Thyroid gland (tissue), 4 donors: ENCODE measurements at places on chromosomes 1 and 21.

DNA sequence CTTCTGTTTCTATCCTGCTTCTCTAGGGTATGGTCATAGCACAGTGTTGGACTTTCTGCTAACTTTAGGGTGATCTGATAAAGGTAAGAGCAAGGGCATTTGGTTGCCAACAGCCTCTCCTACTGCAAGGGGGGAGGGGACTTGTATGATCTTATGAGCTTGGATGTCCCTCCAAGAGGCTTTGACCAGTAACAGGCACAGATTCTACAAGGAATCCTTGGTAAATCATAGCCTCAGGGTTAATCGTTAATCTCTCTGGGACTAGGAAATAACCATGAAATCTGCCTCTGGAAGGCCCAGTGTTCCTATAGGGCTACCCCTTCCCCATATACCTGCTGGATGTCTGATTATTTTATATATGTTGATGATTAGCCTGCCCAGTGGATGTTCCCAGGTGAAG is 134.8 kb upstream of the TNFSF4 start:
- DNase-seq: no peak

DNA sequence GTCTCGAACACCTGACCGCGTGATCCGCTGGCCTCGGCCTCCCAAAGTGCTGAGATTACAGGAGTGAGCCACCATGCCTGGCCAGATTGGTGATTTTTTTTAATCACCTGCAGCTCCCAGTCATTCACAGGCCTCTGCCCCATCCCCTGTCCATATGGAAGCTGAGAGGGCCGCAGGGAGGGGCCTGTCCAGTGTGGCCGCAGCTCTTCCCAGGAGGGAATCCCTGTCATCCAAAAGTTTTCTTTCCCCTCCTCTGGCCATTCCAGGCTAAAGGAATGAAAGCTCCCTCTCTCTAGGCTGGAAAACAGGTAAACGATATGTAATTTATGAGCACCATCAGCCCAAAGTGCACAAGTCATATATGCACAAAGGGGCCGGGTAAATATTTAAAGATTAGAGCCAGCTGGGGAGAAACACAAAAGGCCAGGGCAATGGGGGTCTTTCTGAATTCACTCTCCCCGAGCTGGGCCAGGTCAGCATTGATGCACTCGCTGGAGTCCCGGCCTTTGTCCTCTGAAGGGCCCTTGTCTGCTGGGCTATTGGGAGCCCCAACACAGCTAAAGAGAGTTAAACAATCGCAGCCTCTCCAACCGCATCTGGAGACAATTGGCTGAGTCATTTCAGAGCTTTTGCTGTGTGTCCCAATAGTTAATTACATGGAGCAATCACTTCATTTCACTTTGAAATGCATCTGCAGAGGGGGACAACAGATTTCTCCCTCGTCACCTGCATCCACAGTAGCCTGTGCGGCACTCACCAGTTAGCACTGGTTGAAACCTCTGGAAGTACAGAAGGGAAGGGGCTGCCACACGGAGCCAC is 3.8 kb upstream of the HES3 start:
- DNase-seq: no peak

DNA sequence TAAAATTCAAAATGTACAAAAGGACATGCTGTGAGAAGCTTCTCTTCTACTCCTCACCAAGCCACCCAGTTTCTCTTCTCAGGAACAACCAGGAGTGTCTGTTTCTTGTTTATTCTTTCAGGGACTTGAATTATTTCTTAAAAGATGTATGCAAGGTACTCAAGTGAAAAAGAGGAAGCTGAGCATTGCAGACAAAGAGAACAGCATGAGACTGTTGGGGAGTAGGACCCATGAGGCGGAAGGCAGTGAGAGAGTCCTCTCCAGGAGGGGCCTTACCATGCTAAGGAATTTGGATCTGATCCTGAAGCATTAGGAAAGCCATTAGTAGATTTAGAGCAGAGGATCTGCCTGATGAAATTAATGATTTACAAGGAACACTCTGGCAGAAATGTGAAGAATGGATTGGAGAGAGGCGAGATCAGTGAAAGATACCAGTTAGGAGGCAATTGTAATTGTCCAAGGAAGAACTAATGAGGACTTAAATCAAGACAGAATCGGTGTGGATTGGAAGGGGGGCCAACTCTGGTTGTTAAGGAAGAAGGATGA is 14.7 kb upstream of the SSX2IP start:
- no peak for DNase-seq

DNA sequence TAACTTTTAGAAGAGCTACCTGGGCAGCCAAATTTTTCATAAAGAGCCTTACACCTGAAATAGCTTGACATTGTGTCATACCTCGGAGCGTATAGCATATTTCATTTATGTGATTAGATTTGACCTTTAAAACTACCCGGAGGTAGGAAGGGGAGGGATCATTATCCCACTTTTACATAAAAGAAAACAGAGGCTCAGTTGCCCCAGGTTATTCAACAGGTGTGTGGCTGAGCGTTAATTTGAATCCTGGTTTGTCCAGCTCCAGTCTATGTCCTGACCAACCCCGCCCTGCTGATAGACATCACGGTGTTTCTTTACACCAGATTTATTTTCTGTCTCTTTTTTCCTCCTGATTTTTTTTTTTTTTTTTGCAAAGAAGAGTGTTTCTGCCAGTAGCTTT is 39.7 kb downstream of the PBX1 start:
- DNase-seq: no peak

- DNase-seq: no peak
These were observed 12.7 kb upstream of the TGFB2 start for GRCh38 chr1:218332416-218332815.

DNA sequence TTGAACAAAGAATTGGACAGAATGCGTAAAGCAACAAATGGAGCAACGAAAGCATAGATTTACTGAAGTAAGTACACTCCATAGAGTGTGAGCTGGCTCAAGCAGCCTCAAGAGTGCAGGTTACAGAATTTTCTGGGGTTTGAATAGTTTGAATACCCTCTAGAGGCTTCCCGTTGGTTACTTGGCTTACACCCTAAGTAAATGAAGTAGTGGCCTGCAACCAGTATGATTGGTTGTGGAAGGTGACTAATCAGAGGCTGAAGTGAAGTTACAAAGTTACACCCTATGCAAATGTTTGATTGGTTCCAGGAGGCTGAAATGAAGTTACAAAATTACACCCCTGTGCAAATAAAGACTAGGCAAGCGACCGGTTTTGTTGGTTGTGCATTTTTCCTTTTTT is 10.9 kb downstream of the TCEANC2 start:
- no peak for DNase-seq

DNA sequence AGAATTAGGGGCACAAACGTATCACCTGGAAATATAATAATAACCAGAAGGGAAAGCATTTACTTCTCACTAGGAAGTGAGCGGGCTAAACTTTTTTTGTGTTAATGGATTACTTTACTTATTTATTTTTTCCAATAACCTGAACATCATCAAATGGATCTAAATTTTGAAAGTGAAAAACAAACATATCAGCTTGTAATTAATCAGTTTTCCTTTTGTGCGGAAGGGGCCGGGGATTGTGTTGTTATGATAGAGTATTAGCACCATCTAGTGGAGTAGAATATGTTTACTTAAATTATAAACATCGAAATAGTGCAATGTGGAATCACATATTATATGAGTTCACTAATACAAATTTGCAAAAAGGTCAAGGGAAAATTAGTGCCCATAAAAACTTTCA is 9.0 kb downstream of the CFH start:
- DNase-seq: peak; percentile 14

- peak; percentile 45 for DNase-seq
These were observed 36.3 kb upstream of the RCC2 start for GRCh38 chr1:17475752-17476151.

GRCh38 chr1:93814795-93815340 is 64.1 kb downstream of the DNTTIP2 start:
- DNase-seq: no peak

- DNase-seq: no peak
These were observed 1441.2 kb downstream of the PLA2G4A start for GRCh38 chr1:188269956-188270355.

DNA sequence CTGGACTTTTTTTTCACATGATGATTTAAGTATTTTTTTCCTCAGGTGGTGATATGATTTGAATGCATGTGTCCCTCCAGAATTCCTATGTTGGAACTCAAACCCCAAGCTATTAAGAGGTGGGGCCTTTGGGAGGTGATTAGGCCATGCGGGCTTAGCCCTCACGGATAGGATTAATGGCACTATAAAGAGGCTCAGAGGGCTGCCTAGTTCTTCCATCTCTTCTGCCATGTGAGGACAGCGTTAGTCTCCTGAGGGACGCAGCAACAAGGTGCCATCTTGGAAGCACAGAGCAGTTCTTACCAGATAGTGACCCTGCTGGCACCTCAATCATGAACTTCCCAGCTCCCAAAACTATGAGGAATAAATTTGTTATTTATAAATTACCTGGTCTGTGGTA is 18.3 kb upstream of the RBBP5 start:
- DNase-seq: no peak

DNA sequence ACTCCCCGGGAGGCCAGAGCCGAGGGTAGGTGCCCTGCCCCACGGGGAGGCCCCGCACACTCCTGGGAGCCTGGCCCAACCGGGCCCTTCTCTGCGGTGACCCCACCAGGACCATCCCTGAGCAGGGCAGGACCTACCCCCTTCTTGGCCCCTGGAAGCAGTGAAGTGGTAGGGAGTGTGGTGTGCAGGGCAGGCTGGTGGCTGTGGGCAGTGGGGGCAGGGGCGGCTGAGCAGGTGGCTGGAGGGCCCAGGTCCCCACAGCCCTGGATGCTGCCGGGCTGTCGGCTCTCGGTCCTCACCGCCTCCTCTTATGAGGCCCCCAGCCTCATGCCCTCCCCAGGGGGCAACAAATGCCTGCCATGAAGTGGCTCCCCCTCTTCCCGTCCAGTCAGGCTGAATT is 19.5 kb downstream of the PLCH2 start:
- DNase-seq: no peak

DNA sequence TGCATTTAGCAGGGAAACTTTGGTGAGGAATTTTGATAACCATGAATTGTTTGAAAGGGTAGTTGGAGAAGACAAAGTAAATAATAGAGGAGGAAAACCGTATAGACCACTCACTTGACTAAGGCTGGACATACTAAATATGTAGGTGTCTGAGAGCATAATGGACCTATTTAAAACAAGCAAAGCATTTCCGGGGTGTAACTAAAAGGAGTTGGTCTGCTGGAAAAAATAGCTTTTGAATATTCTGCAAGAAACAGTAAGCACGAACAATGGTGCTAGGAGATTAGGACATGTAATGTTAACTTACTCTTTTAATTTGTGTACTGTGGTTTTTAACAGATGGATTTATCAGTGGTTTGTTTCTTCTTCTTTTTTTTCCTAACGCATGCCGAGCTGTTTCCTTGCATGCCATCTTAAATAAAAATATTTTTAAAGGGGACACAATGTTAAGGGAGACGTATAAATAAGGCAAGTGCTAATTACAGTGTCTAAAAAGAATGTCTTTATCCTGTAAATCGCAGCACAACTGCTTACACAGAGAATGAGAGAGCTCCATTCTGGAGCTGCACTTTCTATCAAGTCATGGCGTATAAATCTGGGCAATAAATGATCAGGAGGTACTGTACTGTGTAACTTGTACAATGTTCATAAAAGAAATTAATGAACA is 492.1 kb downstream of the LMO4 start:
- no peak for DNase-seq

- no peak for DNase-seq
These were observed at the start of gene LCE1C for GRCh38 chr1:152806576-152806975. LCE1C (minus strand) TSS chr1:152806651; CDS start chr1:152805478, 1,173 bp downstream.

DNA sequence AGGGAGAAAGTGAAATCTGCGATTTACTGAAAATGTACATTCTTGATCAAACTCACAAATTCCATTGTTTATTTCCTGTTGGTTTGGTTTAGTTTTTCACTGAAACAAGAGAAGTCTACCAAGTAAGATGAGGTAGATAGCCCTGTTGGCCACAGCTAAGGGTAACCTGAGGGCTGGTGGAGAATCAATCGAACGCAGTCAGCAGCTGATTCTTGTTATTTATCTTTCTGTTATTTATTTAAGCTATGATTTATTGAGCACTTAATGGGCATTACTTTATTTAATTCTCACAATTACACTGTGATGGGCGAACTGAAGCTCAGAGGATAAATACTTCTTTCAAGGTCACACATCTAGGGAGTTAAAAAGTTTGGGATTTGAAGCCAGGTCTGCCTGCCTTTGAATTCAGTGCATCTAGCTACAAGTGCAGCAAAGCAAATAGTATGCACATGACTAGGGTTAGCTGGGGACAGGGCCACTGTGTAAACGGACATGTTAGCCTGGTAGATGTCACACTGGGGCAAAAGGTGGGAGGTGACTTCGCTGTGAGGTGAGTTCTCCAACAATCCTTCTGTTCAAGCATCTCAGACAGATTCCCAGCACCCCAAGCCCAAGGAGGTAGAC is 106.5 kb upstream of the GADD45A start:
- DNase-seq: no peak

GRCh38 chr1:154207262-154207661 is 1.1 kb upstream of the CFAP141 start:
- DNase-seq: no peak

DNA sequence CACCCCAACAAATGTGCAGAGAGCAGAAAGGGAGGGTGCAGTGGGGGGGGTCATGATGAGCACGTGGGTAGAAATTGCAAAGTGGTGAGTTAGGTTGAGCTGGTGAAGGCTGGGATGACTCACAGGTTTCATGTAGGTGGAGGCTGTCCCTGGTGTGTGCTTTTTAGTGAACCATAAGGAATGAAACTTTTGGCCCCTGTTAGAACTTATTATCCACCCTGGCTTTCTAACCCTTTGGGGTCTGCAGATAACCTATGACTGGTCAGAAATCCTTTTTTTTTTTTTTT is 46.9 kb downstream of the DOP1B start:
- peak; percentile 79 for DNase-seq

DNA sequence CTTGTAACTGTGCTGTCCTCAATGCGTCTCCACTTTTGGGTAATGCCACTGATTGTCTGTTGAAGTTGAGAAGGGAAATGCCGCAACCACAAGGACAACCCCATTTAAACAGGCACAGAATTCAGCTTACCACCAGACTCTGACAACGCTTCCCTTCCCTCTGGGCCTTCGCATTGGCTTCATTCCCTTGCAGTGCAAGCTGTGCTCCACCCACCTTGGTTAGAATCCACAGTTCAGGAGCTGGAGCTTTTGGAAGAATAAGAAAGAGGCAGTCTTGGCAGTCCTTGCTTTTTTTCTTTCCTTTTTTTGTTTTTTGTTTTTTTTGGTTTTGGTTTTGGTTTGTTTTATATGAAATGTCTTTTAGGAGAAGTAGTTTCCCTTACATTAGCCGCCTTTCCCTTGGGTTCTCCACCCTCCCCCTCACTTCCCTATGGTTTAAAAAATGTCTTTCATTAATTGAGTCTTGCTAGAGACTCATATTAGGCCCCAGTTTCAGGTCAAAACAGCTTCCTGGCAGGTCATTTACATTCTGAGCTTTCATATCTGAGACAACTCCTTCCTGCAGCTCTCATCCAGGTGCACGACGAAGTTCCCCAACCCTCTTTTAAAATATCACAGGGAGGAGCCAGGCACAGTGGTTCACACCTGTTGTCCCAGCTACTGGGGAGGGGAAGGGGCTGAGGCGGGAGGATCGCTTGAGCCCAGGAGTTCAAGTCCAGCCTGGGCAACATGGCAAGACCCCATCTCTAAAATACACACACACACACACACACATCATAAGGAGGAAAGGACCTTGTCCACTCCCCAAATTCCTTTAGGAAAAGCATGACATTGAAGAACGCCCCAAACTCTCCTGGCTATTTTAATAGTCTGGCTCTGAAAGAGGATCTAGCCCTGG is 20.7 kb upstream of the LAX1 start:
- peak; percentile 42 for DNase-seq
